Stimulated activated CD4-positive, alpha-beta T cell treated with anti-CD3 and anti-CD28 coated beads, TNF-alpha, amount 100 ng/mL, for 4 hours (primary cell): ENCODE measurements at places on chromosomes 5 and 9.

DNA sequence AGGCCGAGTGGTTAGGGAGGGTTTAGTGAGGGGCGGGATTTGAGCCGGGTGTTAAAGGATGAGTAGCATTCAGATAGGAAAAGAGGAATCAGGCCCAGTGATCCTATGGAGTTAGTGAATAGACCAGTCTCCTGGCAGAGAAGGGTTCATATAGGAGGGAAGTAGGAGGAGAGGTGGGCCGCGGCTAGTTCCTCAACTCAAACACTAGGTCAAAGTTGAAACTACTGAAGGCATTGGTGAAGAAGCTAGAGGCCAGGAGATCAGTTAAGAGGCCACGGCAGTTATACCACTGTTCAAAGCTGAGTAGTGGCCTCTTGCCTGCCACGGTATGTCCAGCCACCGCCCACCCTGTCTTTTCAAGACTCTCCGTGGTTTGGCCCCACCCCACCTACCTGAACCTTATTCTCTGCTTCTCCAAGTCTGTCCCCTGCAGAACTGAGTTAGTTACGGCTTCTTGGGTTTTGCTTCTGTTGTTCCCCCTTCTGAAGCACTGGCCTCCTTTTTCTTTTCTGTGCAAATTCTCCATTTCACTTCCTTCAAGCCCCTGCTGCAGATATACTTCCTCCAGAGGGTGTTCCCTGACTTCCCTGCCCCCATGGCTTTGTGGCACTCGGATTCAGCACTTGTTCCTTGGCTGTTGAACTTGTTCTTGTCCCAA lies 1.8 kb downstream of the ZBTB34 start:
- DNase-seq, result no peak

- DNase-seq, result no peak
These were observed 303.9 kb upstream of the DAP start for GRCh38 chr5:11064763-11065450.

DNA sequence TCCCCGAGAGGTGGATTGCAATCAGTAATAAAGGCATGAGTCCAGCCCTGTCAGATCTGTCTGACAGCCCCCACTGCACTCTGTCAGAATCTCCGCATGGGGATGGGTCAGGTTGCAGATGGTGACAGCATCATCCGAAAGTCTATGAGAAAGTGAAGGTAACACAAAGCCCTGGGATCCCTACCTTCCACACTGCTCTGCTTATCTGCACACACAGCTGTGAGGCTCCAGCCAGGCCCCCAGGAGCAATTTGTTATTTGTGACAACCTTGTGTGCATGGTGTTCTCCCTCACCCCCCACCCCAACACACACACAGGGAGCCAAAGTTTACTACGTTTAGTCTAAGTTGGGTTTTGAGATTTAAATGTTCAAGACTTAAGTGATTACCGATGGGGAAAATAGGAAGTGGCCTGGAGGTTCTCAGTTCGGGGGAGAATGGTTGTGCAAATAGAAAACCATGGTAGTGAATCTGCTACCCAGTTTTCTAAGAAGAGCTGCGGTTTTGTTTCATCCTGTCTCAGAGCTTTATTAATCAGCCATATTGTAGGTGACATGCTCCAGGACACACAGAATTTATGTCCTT lies 92.7 kb downstream of the SV2C start:
- no peak for DNase-seq

GRCh38 chr5:154215571-154216325 lies 25.2 kb downstream of the GALNT10 start:
- DNase-seq, result no peak

- DNase-seq, result no peak
These were observed 166.4 kb upstream of the SPRY4 start for GRCh38 chr5:142491270-142491669.

GRCh38 chr5:130287438-130287837 lies 383.2 kb downstream of the CHSY3 start:
- DNase-seq, result no peak

GRCh38 chr9:70600506-70600905 lies 186.0 kb upstream of the KLF9 start:
- no peak for DNase-seq

- DNase-seq, result no peak
These were observed 71.8 kb downstream of the ADAMTSL1 start for GRCh38 chr9:18545636-18546360.

DNA sequence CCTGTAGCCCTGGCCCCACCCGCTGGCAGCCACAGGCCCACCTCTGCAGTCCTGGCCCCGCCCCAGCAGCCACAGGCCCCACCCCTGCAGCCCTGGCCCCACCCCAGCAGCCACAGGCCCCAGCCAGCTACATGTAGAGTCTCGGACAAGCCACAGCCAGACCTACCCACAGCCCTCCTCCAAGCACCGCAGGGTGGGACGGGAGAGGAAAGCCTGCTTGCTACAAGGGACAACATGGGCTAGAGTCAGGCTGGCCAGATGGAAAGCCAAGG lies 49.5 kb upstream of the SARDH start:
- DNase-seq, result no peak

DNA sequence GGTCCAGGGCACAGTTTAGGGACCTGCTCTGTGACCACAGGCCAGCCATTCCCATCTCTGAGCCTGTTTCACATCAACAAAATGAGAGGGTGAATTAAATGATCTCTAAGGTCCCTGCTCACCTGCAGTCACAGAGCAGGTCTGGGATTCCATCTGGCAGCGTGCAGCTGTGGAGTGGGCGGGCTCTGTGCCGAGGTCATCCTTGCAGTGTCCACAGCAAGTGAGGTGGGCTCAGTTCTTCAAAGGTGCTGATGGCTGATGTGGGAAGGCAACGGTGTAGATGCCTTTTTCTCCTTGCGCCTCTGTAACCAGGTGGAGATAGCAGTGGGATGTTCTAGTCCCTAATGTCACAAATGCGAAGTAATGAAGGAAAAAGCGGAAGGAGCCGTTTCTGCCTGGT lies 11.9 kb downstream of the OR2V1 start:
- no peak for DNase-seq

DNA sequence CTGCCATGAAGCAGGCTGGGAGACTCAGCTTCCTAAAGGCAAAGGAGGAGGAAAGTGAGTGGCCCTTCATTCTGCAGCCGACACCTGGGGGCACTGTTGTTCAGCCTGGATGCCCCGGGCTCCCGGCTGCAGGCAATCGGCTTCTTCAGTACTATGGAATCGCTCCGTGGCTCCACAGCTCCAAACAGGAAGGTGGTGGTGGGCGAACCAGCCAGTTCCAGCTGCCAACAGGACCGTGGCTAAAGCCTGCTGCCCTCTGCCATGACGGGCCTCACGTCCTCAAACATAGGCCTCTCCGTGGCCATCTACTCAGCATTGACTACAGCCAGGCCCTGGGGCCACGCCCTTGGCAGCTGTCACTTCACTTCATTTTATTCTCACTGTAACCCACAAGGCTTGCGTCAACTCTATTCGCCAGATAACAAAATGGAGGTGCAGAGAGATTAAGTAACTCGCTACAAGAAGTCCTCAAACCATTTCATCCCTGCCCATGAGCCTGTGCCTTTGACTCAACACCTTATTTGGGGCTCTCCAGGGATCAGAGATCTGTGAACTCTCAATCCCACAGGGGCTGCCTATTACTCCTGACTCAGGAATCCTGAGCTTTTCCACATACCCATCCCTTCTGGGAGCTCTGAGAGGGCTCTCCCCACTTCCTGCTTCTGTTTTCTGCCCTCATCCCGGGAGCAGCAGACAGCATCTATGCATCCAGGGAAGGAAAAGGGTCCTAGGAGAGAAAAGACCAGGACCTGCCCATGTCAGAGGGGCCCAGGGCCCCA lies 38.0 kb downstream of the PAX5 start:
- peak; percentile 31 for DNase-seq

- DNase-seq, result no peak
These were observed 141.6 kb downstream of the BOD1 start for GRCh38 chr5:173474881-173475287.

- no peak for DNase-seq
These were observed 182.2 kb downstream of the AUH start for GRCh38 chr9:91179237-91180138.
